ENCODE measurements at places on chromosomes 4 and X.

GRCh38 chr4:76751612-76752343 is 146.2 kb downstream of the SOWAHB start:
- no peak for DNase-seq

GRCh38 chr4:76563454-76564122 is 128.6 kb downstream of the SHROOM3 start:
- DNase-seq, result no peak

- peak; percentile 76 for DNase-seq
Observed at GRCh38 chr4:174522183-174523024, at the start of gene HPGD. Gene HPGD, minus strand, starts transcription at chr4:174522488. Its CDS starts 37 bp downstream, at chr4:174522451.

DNA sequence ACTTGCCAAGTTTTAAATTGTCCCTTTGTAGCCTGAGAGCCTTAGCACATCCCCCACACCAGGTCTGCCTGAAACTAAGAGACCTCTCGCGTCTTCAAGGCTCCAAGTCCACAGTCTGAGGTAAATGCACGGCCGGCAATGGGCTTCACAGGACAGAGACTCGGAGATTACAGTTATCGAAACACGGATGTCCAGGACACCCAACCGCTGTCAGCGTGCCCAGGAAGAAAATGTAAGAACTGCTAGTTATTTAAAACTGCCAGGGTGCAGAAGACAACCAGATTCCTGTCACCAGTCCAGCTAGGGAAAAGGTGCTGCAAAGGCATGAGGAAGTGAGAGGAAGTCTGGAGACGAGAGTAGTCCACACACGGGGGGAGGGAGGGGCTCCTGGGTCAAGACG is 28.9 kb downstream of the ZNF827 start:
- no peak for DNase-seq

- DNase-seq, result peak; percentile 39
Observed at GRCh38 chrX:150546711-150547153, 21.7 kb upstream of the MTM1 start.

GRCh38 chr4:8182858-8183725 is 16.0 kb upstream of the SH3TC1 start:
- DNase-seq, result no peak

DNA sequence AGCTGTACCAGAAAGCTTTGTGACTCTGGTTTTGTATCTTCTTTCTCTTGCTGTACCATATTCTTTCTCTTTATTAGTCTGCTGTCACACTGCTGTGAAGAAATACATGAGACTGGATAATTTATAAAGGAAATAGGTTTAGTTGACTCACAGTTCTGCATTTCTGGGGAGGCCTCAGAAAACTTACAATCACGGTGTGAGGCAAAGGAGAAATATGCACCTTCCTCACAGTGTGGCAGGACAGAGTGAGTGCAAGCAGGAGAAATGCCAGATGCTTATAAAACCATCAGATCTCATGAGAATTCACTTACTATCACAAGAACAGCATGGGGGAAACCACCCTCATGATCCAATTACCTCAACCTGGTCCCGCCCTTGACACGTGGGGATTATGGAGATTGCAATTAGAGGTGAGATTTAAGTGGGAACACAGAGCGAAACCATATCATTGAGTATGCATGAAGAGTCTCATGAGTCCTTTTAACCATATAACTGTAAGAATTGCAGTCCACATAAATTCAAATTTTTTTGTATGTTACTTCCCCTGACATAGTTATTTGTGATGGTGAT is 67.4 kb upstream of the INPP4B start:
- no peak for DNase-seq

- no peak for DNase-seq
Observed at GRCh38 chr4:41535911-41536371, 2.0 kb upstream of the LIMCH1 start.

DNA sequence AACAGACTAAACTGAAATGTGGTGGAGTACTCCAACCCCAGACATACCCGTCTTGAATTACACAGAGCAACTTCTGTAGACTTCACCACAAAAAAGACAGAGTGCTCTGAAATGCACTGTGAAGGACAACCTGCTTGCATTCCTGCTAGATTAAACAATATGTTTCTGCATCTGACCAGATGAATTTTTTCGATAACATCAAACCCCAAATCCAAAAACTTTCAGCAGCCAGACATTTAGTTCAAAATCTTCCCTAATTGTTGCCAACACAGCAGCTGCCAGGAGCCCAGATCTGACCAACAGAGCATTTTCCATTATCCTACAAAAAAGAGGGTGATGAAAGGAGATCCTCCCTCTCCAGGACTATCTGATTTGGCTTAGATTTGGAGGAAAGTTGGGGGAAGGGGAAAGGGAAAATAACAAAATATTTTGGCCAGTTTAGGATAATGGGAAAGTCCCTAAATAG is 356.5 kb downstream of the PDGFC start:
- DNase-seq, result no peak

GRCh38 chrX:78527263-78527662 is 131.9 kb downstream of the RTL3 start:
- DNase-seq, result no peak

GRCh38 chr4:119834906-119835612 is 206.5 kb upstream of the PDE5A start:
- DNase-seq, result no peak

DNA sequence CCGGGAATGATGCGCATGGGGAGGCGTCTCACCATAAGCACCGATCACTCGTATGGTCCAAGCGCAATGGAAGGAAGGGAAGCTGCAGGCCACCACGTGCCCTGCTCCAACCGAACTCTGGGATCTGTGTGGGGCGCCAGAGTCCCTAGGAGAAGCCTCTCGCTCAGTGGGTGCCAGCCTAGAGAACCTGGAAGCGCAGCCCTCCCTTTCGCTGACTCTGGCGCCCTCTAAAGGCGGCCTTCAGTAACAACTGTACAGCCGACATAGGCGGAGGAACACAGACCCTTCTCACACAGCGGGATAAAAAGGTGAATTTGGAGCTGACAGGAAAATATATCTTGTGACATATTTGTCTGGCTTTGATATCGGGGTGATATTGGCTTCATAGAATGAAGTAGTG is 76.0 kb downstream of the INTS6L start:
- peak; percentile 14 for DNase-seq

DNA sequence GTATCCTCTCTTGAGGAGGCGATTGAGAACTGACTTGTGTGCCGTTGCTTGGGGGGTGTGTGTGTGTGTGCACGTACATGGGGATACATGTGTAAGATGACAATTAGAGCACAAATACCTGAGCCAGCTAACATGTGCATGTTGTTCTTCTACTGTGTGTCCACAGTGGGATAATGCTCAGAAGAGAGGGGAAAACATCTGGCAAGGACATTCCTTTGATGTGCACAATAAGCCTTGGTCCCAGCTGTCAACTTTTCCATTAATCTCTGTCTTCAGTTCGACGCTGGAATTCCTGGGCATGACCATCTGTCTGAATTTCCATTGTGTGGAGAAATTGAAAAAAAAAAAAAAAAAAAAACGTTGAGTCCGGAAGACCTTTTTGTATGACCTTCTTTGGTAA is 592.0 kb upstream of the GALNTL6 start:
- no peak for DNase-seq

DNA sequence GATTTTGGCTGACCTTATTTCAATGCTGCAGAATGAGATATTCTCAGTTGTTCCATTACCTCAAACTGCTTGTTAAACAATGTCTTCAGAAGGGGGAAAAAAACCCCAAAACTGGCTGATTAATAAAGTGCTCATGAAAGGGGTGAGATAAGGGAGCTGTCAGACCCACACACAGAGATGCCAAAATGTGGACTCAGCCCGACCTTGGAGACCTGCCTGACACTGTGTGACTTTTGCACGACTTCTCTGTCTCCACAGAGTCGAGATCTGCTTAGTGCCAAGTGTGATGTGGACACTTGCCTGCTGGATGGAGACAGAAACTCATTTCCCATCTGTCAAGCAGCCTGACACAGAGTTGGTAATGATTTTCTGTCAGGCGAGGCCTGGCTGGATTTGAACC is 31.5 kb downstream of the REELD1 start:
- DNase-seq, result no peak

DNA sequence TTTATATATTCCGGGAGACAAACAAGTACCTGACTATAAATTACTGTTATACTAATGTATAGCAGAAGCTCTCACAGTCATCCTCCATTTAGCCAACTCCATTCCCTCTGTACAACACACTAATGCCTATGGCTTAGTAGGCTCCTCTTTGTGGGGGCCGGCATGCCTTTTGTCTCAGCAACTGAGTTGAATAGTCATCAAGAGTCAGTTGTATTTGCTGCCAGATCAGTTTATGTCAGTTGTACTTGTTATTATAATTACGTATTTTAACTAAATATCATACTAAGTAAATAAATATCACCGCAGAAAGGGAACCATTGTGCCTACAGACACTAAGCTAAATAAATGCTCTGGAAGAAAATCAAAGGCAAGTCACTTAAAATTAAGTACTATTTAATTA is 9.9 kb downstream of the PRMT9 start:
- DNase-seq, result no peak

- no peak for DNase-seq
Observed at GRCh38 chr4:8296491-8296890, 26.9 kb downstream of the HTRA3 start.

GRCh38 chrX:151973851-151974335 is 583 bp downstream of the GABRE start:
- no peak for DNase-seq
